ENCODE measurements at places on chromosomes 2 and 18.

- DNase-seq, result no peak
Measured at GRCh38 chr2:203562268-203562667, 27.2 kb upstream of the RAPH1 start.

- DNase-seq, result no peak
Measured at GRCh38 chr2:189661957-189662321, 680 bp downstream of the ASNSD1 start.

DNA sequence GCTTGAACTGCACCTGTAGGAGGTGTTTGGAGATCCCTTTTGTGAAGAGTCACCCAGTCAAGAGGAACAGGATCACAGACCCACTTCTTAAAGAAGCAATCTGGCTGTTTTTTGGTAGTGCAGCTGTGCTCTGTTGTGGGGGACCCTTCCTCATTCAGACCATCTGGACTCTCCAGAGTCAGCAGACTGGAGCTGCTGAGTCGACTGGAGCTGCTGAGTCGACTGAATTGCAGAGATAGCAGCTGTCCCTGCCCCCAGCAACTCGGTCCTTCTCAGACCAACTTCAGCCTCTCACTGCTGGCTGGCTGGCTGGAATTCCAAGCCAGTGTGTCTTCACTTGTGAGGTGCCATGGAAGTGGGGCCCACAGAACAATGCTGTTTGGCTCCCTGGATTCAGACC is 56.8 kb downstream of the GTF3C3 start:
- no peak for DNase-seq

- no peak for DNase-seq
Measured at GRCh38 chr2:172223601-172224054, 120.9 kb upstream of the DLX2 start.

DNA sequence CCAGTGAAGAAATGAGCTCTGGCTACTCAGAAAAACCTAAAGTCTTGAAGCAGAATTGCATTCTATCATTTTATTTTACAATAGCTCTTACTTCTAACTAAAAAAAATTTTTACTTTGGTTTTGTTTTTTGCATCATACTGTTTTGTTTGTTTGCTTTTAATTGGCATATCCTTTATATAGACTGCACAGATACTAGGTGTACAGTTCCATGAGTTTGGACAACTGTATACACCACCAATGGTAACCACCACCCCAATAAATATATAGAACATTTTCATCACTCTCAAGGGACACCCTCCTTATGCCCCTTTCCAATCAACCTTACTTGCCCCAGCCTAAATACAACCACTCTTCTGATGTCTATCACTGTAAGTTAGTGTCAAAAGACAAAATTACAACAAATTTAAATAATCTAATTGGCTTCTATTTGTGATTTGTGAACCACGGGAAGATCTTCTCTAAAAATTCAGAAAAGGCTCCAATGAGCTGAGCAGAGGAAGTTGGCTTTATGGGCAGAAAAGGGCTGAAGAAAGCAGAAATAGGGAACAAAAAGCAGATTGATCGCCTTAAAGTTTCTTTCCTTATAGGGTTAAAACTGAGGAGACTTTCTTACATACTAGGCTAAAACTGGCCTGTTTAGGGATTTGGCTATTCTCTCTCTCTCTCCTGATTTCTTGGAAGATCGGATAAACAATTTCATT is 22.2 kb upstream of the SOS1 start:
- no peak for DNase-seq

All from activated CD4-positive, alpha-beta T cell treated with anti-CD3 and anti-CD28 coated beads for 24 hours (primary cell).